ENCODE measurements at places on chromosomes 16 and 17.

DNA sequence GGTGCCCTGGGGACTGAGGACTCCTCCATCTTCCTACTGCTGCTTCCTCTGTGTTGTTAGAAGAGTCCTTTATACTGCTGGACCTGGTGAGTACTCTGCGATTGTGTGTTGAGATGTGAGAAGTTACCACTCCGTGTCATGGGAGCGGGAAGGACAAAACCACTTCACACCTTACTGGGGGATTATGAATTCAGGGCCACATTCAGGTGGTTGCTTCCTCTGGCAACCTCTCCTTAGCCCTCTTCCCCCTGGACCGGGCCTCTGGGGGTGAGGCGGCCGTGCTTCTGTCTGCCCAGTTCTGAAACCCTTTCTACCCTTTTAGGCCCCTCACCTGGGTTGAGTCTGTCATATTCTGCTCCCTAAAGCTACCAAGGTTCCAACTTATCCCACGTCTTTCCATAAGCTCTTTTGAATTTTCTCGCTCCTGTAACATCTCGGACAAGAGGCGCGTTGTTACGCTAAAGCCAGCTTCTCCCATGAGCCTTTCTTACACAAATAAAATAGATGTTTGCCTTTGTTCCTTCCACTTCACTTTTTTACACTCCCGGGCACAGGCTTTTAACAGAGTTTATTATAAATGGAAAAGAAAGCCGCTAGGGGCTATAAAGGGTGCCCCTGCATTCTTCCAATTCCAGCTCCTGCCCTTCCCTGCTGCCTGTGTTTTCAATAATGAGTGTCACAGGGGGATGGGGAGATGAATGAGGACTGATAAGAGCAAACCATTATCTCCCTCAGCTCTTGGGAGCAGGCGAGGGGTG lies 20.7 kb upstream of the CDH13 start:
- DNase-seq = no peak

DNA sequence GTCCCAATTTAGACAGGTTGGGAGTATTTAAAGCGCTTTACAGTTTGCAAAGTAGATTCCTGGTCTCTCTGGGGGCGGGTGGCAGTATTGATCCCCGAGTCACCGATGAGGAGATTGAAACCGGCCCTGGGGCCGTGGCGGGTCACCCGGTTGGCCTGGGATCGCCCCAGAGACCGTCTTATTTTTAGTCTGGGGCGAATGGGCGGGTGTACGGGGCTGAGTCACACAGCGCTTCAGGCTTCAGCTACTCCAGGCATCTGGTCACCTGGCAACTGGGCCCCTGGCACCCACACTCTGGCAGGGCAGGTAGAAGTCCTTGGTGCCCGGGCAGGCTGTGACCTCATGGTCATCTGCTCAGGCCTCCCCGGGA lies 669 bp downstream of the MIEF2 start:
- peak; percentile 75 for DNase-seq

GRCh38 chr17:15650741-15651582 lies 31.5 kb upstream of the FBXW10B start:
- peak; percentile 25 for DNase-seq

GRCh38 chr16:85465328-85466303 lies 147.5 kb upstream of the GSE1 start:
- peak; percentile 71 for DNase-seq

DNA sequence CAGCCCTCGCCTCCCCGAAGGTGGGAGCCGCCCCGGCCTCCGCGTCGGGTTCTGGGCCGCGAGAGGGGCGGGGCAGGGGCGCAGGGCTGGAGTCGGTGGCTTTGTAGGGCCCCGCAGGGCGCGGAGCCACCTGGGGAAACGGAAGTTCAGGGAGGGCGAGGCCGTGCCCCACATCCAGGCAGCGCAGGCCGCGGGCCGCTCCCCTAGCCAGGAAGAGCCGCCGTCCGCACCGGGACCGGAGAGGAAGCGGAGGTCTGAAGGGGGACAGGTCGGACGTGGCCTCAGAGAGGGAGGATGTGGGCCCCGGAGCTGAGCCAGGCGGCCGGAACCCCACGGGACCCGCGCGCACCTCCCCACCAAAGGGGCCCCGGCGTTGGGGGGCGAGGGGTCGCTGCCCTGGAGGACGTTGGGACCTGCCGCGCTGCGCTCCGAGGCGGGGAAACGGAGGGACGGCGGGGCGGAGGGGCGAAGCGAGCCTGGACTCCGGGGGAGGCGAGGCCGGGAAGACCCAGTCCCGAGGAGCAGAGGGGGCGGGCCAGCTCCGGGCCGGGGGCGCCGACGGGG lies 482 bp upstream of the SLC16A3 start:
- no peak for DNase-seq

- DNase-seq = no peak
Observed at GRCh38 chr16:57041182-57042156, 50.9 kb upstream of the CPNE2 start.

DNA sequence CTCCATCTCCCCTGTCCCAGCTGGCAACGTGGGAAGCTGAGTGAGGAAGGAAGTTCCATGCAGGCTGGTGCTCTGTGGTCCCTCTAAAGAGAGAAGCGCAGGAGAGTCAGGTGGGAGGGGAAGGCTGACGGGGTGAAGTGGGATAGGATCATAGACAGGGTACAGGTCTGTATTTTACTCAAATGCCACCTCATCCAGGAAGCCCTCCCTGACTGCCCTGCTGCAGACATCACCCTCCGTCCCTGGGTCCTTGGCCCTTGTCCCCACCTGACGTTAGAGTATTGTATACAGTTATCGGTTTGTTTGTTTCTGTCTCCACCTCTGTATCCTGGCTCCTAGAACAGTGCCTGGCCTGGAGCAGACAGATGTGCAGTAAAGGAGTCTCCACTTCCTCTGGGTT lies 11.7 kb downstream of the CANT1 start:
- DNase-seq = no peak

- DNase-seq = peak; percentile 83
Observed at GRCh38 chr16:77171745-77172635, 19.0 kb upstream of the MON1B start.

DNA sequence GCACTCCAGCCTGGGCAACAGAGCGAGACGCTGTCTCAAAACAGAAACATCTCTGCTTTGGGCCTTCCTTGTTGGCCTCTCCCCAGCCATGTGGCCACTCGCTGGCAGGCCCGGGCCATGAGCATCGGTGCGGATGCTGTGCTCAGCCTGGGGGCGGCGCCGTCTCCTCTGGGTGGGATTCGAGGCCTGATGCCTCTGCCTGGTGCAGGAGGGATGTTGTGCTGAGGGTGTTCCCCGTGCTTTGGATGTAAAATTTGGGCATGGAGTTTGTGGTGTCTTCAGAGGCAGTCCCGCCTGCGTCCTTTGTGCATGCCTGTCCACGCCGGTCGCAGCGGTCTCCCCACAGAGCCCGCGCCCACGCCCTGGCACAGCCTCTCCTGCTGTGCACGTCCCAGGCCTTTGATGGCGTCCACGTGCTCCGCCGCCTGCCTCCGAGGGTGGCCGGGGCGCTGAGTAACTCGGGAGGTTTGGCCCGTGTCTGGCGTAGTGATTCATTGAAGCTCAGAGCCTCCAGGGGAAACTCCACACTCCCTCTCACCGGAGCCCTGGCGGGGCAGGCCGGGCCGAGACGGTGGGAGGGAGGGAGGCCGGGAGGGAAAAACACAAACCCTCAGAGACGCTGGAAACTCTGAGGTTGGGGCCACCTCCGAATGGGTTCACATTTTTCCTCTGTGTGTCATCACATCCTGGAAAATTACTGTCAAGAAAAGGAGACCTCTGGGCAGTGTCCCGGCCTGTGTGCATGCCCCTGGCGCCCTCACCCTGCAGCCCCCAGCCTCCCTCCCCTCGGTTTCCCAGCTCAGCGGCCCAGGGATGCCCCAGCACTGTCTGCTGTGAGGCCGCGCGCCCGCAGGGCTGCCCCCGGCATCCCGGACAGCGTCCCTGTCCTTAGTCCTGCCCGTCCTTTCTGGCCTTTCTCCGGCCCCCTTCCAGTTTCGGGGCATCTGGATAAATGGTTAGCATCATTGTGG lies 19.0 kb downstream of the CENPX start:
- DNase-seq = peak; percentile 96

- no peak for DNase-seq
Observed at GRCh38 chr16:59463776-59464175, 729.7 kb upstream of the GOT2 start.

- no peak for DNase-seq
Observed at GRCh38 chr17:69871318-69871717, 203.7 kb upstream of the KCNJ16 start.

GRCh38 chr17:29802246-29802645 lies 127.8 kb downstream of the SSH2 start:
- no peak for DNase-seq
